GM23338 (cell line): ENCODE measurements at places on chromosomes 7 and 10. TPM values are rescaled to one million over a fixed set of nuclear protein-coding genes. Genes with fewer than 3 reads are reported as not detected.
A peak's percentile ranks its signal among the peaks of the same experiment; 100 is the strongest.

- no peak for DNase-seq
Measured at GRCh38 chr7:672891-673290, 53.6 kb upstream of the DNAAF5 start.

DNA sequence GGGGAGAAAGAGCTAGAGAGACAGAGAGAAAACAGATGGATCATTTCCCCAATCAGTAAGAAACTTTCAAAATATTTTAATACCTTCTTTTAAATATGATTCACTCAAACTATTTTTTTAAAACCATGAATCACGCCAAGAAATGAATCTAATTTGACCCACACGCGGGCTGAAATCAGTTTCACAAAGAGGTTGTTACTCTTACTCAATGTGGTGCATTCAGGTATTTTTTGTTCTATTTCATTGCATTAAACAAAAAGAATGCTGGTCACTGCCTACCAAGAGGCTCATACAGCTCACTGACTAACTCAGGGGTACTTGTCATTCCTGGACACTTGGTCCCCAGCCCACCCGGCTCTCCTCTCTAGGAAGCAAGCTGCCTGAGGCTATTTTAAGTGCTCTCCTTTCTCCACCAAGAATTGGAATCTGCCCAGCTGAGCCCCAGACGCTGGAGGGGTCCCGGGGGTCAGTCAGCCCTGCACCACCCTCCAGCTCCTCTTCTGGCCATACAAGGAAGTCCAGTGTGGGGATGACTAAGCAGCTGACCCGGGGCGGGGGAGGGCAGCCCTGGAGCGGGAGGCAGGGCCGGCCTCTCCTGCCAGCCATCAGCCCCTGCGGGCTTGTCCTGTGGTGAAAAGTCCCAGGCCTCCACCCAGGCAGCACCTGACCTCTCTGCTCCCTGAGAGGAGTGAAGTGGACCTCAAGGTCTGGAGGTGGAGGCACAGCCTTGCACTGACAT lies 21.7 kb upstream of the PFKP start:
- peak; percentile 68 for DNase-seq

- DNase-seq, result no peak
Measured at GRCh38 chr7:91694351-91694841, 186.1 kb downstream of the MTERF1 start.

DNA sequence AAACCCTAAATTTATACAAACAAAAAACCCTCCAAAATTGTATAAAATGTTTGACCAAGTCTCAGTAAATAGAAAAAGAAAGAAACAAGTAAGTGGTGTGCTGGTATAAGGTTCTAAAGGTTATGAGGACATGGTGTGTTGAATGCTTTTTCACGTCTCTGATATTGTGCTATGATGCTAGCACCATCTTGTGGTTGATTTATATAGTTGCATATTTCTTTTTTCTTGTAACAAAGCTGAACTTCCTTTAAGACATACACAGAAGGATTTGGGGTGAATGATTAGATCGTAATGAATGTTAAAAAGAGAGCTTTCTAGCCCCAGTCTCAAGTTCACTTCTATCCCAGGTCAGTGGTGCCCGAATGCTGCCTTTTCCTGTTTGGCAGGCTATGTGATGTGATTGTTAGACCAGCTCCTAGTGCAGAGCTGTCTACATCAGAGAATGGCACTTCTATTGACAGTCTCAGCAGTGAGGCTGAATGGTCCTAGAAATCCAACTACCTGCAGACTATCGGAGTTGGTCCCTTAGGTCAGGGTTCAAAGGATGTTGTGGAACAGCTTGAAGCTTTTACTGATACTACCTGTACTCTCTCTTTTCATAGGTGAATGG lies 25.0 kb downstream of the VTI1A start:
- peak; percentile 71 for DNase-seq

- no peak for DNase-seq
Measured at GRCh38 chr7:5824297-5824610, 42.8 kb upstream of the RNF216 start.

- DNase-seq, result no peak
Measured at GRCh38 chr7:148806187-148806586, 77.9 kb downstream of the EZH2 start.

DNA sequence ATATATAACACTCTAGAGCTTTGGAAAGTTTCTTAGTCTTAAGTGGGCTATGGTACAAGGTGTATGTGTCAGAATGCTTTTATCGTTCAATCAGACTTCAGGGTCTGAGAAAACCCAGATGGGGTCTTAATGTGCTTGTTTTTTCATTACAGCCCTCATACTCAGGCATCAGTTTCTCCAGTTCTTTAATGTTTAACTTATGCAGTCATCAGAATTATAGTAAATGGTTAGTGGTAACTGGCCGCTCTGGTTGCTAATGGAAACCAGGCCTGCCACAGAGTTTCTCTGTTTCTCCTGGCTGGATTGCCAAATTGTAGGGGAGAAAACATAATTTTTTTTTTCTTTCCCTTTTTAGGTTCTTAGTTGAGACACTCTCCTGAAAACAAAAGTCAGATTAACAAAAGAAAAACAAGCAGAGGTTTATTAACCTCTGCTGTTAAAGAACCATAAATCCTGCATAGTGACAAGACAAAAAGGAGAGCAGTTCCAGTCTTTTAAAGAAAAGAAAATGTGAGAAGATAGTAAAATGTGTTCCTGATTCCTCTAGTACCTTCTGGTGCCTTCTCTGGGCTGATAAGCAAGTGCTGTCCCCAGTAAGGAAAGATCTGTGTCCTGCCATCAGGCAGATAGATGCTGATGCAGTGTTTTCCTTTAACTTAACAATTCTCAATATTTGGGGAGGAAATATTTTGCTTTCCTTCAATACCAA lies 21.5 kb upstream of the GHITM start:
- DNase-seq, result no peak

GRCh38 chr7:13908667-13909397 lies 80.6 kb downstream of the ETV1 start:
- no peak for DNase-seq

DNA sequence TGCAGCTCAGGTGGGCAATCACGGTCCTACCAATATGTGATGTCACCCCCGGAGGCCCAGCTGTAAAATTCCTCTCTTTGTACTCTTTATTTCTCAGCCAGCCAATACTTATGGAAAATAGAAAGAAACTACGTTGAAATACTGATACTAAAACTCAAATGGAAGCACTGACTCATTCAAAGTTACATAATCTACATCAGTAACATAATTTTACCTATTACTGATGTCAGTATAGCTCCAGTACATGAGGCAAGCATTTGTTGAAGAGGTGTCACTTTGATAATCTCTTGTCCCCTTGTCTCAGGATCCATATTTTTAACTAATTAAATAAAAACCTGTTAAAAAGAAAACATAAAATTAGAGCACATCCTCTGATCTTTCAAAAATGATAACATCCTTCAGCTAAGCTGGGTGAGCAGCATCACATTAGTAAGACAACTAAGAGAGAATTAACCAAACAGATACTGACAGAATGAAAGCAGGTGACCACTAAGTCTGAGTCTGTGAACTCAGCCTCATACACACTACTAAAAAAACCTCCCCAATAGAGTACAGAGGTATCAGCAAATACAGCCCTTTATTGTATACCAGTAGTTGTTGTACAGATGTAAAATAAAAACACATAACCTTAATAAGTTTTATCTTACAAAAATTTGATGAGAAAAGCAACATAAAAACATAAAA lies 17.6 kb downstream of the SLC25A40 start:
- DNase-seq, result no peak

GRCh38 chr7:45711161-45711490 lies 137.0 kb downstream of the ADCY1 start:
- no peak for DNase-seq

GRCh38 chr7:103079836-103080235 lies 4.9 kb downstream of the ARMC10 start:
- no peak for DNase-seq

DNA sequence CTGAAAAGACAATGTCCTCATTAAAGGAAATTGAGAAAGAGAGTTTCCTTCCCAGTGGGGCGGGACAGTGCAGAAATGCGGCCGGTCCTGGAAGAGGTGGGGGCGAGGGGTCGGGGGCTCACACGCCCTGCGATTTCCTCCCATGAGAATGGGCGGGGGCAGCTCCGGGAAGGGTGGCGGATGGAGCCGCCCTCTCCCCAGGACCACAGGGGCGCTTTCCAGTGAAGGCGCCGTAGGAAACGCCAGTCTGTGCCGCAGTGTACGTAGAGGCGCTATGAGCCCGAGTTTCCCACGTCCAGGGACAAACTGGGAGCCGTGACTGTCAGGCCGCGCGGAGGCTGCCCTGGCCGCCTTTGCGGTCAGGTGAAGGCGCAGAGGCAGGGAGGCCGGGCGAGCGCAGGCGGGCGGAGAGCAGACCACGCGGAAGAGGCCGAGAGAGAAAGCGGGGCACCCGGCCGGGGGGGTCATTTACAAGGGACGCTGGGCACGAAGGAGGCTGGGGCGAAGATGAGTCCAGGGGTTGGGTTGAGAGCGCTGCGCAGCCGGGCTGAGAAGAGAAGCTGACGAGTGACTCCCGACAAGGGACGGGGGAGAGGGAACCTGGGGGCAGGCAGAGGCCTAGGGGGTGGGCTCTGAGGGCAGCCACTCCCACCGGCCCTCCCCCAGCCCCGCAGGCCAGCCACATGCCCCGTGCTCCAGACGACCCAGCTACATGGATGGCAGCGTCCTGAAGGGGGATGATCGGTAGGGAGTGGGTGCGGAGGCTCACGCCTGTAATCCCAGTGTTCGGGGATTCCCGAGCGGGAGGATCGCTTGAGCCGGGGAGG lies 45.0 kb downstream of the ALOX5 start:
- peak; percentile 79 for DNase-seq

GRCh38 chr10:71604324-71605018 lies 115.1 kb downstream of the C10orf105 start:
- DNase-seq, result no peak

DNA sequence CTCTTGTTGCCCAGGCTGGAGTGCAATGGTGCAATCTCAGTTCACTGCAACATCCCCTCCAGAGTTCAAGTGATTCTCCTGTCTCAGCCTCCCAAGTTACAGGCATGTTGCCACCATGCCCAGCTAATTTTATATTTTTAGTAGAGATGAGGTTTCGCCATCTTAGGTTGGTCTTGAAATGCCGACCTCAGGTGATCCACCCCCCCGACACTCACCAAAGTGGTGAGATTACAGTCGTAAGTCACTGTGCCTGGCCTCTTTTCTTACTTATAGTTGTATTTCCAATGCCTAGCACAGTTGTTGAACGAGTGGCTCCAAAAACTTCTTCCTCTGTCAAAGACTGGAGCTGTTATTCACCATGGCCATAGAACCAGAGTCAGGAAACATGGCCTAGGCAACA lies 6.7 kb downstream of the RNF216 start:
- no peak for DNase-seq

- DNase-seq, result no peak
Measured at GRCh38 chr7:36070230-36070629, 82.8 kb upstream of the EEPD1 start.

- peak; percentile 92 for DNase-seq
Measured at GRCh38 chr7:901388-902154, 25.2 kb downstream of the GET4 start.

GRCh38 chr10:49325131-49325915 lies 26.4 kb downstream of the C10orf71 start:
- no peak for DNase-seq

GRCh38 chr7:8143151-8143874 lies 118.7 kb downstream of the ICA1 start:
- peak; percentile 27 for DNase-seq

DNA sequence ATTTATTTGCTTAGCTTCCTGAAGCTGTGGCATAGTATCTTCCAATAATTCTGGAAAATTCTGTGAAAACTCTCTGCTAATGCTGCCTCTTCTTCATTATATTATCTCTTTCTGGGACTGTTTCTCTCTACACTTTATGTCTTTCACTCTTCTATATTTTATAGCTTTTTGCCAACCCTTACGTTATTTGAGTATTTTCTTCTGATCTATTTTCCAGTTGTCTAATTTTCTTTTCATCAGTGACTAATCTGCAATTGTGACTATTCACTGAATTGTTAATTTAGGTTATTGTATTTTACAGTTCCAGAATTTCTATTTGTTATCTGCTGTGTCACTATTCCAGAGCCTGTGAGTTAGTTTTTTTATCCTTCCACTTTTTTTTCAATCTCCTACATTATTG lies 273.4 kb upstream of the PHYHIPL start:
- DNase-seq, result no peak

- no peak for DNase-seq
Measured at GRCh38 chr7:28937619-28938018, 20.5 kb downstream of the TRIL start.

- DNase-seq, result peak; percentile 98
Measured at GRCh38 chr7:32905175-32905662, 13.7 kb upstream of the KBTBD2 start.

GRCh38 chr10:16847644-16848043 lies 30.4 kb upstream of the RSU1 start:
- no peak for DNase-seq

DNA sequence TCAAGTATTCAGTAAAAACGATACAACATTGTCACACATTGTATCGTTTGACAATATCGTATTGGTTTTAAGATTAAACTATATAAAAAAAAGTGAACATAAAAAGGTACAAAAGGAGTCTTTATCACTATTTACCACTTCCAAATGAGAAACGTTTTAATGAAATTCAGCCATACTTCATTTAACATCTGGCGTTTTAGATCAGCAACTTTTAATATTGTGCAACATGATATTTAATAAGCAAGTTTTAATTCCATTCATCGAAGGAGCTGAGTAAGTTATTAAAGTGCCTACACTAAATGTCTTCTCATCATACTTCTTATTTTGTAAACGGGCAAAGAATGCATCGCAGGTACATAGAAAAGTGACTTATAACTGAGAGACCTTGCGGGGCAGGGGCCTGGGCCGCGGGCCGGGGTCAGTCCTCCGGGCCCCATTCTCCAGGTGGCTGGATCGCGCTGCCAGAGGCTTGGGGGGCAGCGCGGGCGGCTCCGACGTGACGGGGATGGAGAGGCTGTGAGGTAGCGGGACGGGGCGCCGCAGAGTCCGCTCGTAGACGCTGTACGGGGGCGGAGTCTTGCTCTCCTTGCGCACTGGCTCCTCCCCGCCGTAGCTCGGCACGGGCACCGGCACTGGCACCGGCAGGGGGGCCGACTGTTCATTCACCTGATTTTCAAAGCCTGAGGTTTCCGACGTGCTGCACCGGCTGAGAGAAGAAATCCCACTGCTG lies 165.8 kb upstream of the IMMP2L start:
- peak; percentile 65 for DNase-seq

DNA sequence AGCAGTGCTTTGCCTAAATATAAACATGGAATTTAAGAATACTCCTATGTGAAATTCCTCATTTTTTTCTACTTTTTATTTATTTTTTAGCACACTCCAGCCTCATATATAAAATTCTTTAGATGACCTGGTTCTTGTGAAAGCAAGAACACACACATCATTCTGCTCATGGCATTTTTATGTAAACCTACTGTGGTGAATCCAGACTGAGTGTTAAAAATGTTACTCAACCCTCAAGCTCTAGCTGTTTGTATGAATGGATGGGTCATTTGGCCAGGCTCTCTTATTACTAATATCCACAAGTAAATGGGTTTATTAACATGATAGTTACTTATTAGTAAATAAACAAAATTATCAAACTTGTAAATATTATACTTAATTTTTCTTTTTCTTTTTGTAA lies 551.7 kb upstream of the LRRN3 start:
- DNase-seq, result no peak

RGR gene
- polyA plus RNA-seq, result not detected in 2 replicates

UCN3 gene
- polyA plus RNA-seq, result not detected in 2 replicates

CALD1 gene
- polyA plus RNA-seq, result 762 and 842 TPM in 2 replicates

SSC4D gene
- polyA plus RNA-seq, result 4.9 and 9.7 TPM in 2 replicates

SPACDR gene
- 0.42 TPM in 1 of 2 replicates, not detected in the other for polyA plus RNA-seq

HOGA1 gene
- 0.15 TPM in 1 of 2 replicates, not detected in the other for polyA plus RNA-seq

OTUD1 gene
- polyA plus RNA-seq, result 2.4 and 2.5 TPM in 2 replicates
